Bronchial epithelial cell (primary cell): ENCODE measurements at places on chromosomes 7 and 10.

DNA sequence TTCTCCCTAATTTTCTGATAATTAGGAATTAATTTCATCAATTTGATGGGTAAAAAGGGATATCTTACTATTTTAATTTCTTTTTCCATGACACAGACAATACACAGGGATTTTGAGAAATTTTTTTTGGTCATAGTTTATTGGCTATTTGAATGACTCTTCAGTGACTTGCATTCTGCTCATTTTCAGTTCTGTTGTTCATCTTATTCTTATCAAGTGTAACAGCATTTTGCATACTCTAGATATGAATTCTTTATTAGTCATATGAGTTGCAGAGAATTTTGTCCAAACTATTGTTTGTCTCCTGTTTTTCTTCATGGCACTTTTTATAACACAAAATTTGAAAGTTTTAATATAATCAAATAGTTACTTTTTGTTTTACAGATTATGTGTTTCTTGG, 41.7 kb downstream of the MKLN1 start:
- no peak for DNase-seq

- DNase-seq: no peak
Observed at GRCh38 chr7:22404421-22405023, 47.6 kb upstream of the RAPGEF5 start.

DNA sequence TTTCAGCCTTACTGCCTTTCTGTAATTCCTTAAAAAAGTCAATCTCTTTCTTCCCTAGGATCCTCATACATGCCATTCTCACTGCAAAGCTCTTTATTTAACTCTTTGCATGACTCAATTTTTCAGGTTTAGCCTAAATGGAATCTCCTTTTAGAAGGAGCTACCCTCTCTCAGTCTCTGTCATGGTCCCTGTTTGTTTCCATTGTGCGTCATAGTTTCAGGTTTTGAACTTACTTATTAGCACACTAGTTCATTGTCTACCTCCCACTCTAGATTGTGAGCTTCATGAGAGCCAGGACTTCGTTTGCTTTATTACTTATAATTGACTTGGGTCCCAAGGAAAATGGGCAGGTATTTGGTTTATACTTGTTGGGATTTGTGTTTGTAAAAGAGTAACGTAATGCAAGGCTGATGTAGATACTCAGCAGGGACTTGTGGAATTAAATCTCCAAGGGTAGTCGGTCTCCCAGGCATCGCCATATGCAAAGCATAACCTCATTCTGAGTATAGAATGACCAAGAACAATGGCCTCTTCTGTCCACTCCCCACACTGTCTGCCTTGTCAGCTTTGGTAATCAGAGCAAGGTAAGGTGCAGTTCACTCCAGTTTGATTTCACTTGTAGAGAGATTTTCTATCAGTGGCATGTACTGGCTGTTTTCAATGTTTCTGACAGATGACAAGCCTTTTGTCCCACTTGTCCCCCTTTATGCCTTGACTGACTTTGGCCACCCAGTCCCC, 252.0 kb downstream of the SORCS3 start:
- no peak for DNase-seq

GRCh38 chr10:77643795-77644468, 6.3 kb upstream of the KCNMA1 start:
- peak; percentile 46 for DNase-seq

DNA sequence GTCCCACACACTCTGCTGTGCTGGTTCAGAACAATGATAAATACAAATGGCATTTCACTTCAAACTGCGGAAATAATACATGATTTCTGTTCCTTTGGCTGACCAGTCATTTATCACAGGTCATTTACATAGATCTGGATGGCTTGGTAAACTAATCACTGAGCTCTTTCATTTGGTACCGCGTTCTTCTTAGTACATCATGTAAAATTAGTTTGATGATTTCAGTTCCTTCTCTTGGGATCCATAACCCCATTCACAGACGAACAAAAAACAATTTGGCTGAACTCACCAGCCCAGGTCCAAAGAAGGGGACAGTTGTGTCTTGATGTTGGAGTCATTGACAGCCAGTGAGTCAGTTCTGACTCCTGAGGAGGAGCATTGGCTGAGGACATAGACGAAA, 689.8 kb downstream of the INHBA start:
- DNase-seq: no peak

DNA sequence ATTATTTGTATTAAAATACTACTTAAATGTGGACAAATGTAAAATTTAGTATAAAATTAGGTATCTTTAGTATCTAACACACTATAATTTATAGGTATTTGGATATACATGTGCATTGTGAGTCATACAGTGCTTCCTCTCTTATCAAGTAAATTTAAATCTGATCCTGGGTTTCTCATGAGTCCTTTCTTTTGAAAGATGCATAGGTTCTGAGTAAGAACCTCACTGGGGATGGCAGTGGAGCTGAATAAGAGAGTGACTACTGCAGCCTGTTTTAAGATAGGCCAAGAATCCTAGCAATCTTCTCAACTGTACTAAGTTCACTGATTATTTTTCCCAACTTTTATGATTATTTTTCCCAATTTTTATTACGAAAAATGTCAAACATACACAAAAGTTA, 16.2 kb downstream of the CEP55 start:
- peak; percentile 36 for DNase-seq

DNA sequence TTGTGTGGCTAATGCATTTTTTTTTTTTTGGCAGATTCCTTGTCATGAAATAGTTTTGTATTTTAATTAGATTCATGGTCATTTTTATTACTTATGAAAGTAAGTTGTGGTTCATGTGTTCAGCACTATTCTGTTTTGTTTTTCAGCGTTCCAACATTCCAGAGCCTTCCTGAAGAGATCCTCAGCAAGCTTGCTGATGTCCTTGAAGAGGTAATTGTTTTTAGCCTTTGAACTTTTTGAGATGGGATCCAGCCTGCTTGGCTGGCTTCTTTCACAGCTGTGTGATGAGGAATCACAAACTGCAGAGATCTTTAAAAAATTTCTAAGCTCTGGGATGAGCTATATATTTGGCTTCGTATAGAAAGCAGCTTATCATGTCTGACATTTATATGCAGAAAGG, 208.0 kb upstream of the CSTF2T start:
- DNase-seq: no peak

GRCh38 chr10:98332623-98333269, 64.8 kb upstream of the LOXL4 start:
- DNase-seq: peak; percentile 74

- peak; percentile 99 for DNase-seq
Observed at GRCh38 chr10:108358912-108359311, 1194.4 kb upstream of the SORCS1 start.

DNA sequence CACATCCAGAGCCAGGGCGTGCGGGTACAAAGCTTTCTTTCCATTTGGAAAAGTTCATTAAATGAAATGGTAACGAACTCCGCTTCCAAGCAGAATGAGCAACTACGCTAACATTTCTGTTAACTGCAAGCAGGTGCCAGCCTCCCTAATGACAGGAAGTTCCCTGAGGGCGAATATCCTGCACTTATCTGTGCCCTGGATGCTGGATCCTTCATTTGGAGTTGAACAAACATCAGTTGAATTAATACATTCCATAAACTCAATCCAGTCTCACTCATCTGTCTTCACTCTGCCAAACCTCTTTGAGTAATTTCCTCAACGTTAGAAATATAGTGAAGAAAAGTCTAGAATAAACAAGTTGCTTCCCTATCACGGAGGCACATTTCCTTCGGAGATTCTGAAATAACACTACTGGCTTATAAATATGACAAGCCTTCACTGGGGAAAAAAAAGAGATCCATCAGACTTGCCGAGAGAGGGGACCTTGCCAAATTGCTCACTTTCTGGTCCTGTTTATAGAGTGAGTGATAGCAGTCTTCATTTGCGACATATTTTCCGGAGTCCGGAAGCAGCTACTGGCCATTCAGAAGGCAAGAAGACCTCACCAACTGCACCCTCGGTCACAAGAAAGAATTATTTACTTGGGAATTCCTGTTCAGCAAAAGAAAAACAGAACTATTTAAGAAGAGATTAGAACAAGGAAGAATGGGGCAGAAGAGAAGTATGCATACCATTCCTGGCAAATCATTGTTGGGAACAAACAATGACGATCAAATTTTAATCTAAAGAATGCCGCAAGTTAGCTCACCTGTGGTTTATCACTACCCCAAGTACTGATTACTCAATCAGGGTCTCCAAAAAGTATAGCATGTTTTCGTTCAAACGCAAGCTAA, 196.4 kb downstream of the FAM107B start:
- peak; percentile 69 for DNase-seq

DNA sequence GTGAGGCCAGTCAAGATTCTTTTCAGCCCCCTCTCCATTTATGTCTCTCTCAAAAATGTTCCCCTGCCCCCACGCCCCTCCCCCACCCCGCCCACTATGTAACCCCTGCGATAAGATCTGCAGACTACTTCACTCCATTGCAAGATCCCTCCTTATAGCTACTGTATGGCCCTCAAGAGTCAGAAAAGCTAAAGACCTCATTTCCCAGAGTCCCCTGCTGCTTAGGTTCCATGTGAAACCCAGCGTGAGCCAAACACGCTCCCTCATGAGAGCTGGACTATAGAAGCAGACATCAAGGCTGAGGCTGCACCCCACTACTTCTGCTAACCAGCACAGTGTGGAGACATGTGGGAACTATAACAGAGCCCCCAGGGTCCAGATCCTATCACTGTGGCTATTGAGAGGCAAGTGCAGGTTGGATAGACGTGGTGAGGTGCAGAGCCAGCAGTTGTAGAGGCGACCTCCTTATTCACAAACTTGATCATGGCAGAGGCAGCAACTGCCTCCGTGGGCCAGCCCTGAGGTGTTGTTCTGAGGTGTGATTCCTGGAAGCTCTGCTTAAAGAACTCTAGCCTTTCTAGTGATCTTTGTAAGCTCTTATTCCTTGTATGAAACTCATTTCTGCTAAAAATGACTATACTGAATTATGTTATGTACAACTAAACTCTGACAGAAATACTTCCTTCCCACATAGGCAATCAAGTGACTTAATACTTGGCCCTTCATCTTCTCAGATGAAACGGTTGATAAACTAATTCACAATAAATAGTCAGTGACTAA, 117.0 kb upstream of the ARID5B start:
- no peak for DNase-seq

DNA sequence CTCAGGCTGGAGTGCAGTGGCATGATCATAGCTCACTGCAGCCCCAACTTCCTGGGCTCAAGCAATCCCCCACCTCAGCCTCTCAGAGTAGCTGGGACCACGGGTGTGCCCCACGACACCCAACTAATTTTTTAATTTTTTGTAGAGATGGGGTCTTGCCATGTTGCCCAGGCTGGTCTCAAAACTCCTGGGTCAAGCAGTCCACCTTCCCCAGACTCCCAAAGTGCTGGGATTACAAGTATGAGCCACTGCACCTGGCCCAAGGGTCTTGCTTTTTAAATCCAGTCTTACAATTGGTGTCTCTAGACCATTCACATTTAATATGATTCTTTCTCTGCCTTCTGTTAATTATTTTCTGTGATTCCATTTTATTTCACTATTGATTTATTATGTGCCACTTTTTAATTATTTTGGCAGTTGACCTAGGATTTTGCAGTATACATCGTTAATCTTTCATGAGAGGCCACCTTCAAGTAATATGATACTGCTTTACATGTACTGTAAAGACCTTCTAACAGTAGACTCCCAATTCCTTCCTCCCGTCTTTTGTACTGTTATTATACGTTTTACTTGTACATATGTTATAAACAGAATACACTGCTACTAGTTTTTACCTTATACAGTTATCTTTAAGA, 18.7 kb downstream of the MMP21 start:
- no peak for DNase-seq

GRCh38 chr7:151736403-151736909, 140.5 kb downstream of the PRKAG2 start:
- DNase-seq: peak; percentile 56

DNA sequence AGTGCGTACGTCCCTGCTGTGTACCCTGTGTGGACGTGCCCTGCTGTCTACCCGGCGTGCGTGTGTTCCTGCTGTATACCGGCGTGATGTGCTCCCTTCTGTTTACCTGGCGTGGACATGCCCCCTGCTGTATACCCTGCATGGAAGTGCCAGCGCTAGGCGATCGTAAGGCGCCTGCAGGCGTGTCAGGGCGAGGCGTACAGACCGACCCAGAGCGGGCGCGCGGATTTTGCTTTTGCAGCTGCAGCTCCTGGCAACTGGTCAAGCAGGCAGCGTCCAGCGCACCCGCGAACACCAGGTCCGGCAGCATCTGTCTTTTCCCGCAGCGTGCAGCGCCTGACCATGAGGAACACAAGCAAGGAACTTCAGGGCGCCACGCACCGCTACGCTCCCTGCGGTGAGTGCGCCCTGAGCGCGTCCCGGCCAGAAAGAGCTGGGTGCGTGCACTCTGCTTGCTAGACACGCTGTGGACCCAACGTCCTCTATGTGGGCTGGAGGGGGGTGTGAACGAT, 680 bp downstream of the C7orf57 start:
- DNase-seq: no peak

DNA sequence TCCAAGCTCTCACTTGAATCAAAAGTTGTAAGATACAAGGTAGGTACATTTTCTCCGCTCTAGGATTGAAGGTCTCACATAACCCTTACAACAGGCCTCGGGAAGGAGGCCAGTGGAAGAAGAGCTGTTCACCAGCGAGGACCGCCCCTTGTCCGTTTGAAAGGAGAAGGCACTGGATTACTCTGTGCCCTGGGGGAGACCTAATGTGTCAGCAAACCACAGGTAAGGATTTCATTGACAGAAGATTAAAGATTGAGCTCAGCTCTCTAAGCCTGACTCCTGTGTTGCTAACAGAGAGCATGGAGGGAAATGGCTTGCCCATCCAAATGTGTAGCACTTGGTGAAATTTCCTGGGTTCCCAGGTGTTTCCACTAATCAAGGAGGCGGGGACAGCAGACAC, 81.2 kb downstream of the SLC16A9 start:
- DNase-seq: no peak
